NCI-H524 treated with DMSO at 0.1 percent for 48 hours (cell line): ENCODE measurements at places on chromosomes 2 and 18.
A peak's percentile ranks its signal among the peaks of the same experiment; 100 is the strongest.

- DNase-seq, result no peak
Measured at GRCh38 chr2:25316101-25316500, 25.6 kb downstream of the DNMT3A start.

DNA sequence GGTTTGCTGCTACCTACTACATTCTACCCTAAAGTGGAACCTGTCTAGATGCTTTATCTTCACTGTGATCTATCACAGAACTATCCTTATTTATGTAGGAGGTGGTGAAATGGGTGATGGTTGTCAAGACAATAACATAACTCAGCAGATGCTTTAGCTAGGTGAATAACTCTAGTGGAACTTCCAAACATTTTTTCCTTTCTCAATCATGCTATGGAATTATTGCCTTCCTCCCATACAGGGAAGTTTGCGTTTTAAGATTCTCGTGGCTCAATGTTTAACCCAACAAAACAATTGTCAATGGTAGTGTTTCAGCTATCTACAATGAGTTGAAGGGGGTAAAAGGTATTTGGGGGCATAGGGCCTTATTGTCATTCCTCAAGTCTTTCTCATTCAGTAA lies 82.6 kb upstream of the GLI2 start:
- DNase-seq, result no peak

- DNase-seq, result no peak
Measured at GRCh38 chr2:85734015-85734414, 19.8 kb upstream of the ATOH8 start.

GRCh38 chr2:3604207-3604877 lies 9.4 kb downstream of the COLEC11 start:
- DNase-seq, result no peak

- no peak for DNase-seq
Measured at GRCh38 chr2:9948721-9949120, 2.8 kb upstream of the GRHL1 start.

- no peak for DNase-seq
Measured at GRCh38 chr2:159200498-159200897, 86.0 kb downstream of the WDSUB1 start.

DNA sequence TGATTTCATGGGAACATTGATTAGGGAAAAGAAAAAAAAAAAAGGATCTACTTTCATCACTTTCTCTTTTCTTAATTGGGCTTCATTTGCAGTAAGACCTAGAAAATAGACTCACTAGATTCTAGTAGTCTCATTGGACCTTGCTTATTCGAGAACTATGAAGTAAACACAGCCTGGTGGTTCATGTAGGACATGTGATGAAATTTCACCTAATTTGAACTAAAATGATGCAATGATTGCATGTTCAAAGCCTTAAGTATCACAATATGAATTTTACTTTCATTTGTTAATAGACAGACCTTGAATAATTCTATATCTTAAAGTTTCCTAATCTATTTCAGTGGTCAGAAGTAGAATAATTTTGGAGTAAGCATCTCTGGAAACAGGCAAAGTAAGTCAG lies 688.9 kb upstream of the NRXN1 start:
- no peak for DNase-seq

GRCh38 chr2:31038385-31038784 lies 99.9 kb downstream of the GALNT14 start:
- DNase-seq, result no peak

- no peak for DNase-seq
Measured at GRCh38 chr2:52895726-52896340, 871.8 kb upstream of the CHAC2 start.

DNA sequence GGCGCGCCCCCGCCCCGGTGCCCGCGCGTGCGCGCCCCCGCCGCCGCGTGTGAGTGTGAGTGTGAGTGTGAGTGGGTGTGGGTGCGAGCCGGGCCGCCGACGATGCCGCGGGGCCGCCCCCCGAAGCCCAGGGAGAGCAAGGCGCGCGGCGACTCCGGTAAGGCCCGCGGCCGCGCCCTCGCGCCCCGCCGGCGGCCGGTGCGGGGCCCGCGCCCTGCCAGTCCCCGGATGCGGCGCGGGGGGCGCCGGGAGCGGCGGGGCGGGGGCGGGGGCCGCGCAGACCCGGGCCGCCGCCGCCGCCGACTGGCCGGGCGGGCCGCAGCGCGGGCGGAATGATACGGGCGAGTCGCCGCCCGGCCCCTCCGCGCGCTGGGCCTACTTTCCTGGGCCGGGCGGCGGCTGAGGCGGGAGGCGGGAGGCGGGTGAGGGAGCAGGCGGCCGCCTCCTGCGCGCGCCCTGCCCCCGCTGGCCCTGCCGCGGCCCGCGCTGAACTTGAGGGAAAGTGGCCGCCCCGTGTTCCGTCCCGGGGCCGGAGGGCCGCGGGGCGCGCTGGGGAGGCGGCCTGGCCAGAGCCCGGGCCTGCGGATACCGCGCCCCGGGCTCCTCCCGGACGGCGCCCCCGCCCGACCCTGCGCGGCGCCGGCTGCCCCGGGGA lies at the start of gene ZNF236:
Gene ZNF236, plus strand, starts transcription at position 52 of the 655 bp plus-strand sequence. Its CDS starts 51 bp downstream, at position 103.
- DNase-seq, result no peak

DNA sequence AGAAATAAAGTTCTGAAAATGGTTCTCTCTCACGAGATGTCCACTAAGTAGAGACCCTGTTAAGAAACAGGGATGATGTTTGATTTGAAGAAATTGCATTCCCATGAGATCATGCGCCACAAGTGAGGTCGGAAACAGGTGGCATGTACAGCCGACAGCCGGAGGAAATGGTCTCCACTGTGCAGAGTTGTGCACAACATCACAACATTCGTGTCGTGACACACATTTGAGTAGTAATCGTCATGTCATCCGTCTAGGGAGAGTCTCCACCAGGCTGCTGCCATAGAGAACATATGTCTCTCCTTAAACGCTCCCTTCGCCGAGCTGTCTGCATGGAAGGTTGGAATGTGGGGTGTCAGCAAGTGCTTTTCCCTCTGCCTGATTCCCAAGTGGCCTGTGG lies 84.7 kb downstream of the ASAP2 start:
- DNase-seq, result no peak

- no peak for DNase-seq
Measured at GRCh38 chr2:155815275-155815674, 517.2 kb downstream of the NR4A2 start.

- DNase-seq, result no peak
Measured at GRCh38 chr18:532018-532417, 31.5 kb upstream of the COLEC12 start.

DNA sequence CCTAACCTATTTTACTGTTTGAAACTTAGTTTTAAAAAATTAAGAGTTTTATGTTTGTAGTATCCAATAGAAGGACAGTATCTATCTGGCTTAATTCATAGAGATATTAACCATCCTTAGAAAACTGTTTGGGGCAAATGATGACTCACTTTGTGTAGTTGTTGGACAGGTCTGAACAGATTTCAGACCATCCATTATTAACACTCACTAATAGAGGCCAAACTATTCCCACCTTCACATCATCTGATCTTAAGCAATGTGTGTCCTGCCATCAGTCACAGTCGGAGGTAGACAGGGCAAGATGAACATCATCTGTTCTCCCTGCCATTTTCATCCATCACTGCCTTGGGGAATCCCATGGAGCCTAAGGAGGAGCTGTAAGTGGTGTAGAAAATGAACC lies 164.6 kb upstream of the DCC start:
- DNase-seq, result no peak

GRCh38 chr2:241312082-241312481 lies 3.4 kb downstream of the HDLBP start:
- DNase-seq, result no peak

DNA sequence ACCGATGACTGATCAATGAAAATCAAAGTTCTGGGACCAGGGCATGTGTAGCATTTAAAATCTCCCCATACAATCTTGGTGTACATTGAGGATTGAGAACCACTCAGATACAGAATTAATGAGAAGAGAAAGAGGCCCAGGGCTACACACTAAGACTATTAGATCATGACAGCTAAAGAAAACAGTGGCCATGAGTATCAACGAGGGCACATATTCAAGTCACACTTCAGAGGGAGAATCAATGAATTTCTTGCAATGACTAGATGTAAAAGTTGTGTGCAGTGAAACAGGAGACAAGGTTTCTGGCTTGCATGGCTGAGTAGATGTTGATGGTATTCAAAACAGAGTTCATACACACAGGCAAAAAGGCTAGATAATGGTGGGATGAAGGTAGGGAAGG lies 29.1 kb downstream of the METTL8 start:
- no peak for DNase-seq

GRCh38 chr2:5467178-5467905 lies 224.8 kb upstream of the SOX11 start:
- no peak for DNase-seq

- DNase-seq, result peak; percentile 23
Measured at GRCh38 chr2:52976143-52976949, 791.3 kb upstream of the CHAC2 start.

- DNase-seq, result no peak
Measured at GRCh38 chr2:81304154-81304830, 999.7 kb upstream of the LRRTM1 start.

GRCh38 chr18:27995770-27996502 lies 181.0 kb downstream of the CDH2 start:
- DNase-seq, result no peak

GRCh38 chr2:22756276-22757043 lies 628.5 kb upstream of the KLHL29 start:
- peak; percentile 66 for DNase-seq

GRCh38 chr2:12177455-12178288 lies 431.2 kb downstream of the LPIN1 start:
- no peak for DNase-seq

GRCh38 chr2:211877061-211877460 lies 661.5 kb downstream of the ERBB4 start:
- DNase-seq, result no peak

DNA sequence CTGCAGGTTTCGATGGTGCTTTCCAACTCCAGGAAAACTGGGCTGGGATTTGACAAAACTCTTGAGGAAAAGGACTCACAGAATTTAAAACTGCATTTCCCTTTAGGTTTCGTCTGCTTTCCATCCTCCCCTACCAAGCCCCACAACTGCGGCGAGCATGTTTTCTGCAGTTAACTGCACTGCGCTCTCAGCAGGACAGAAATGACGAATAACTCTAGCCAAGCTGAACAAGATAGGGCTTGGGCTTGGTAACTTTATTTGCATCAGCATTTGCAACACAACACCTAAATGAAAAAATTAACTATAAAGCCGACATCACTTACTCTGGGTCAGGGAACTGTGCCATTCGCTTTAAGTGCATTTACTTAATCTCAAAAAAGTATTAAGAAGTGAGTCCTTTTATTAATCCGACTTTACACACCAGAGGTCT lies 669 bp upstream of the PIKFYVE start:
- DNase-seq, result no peak

DNA sequence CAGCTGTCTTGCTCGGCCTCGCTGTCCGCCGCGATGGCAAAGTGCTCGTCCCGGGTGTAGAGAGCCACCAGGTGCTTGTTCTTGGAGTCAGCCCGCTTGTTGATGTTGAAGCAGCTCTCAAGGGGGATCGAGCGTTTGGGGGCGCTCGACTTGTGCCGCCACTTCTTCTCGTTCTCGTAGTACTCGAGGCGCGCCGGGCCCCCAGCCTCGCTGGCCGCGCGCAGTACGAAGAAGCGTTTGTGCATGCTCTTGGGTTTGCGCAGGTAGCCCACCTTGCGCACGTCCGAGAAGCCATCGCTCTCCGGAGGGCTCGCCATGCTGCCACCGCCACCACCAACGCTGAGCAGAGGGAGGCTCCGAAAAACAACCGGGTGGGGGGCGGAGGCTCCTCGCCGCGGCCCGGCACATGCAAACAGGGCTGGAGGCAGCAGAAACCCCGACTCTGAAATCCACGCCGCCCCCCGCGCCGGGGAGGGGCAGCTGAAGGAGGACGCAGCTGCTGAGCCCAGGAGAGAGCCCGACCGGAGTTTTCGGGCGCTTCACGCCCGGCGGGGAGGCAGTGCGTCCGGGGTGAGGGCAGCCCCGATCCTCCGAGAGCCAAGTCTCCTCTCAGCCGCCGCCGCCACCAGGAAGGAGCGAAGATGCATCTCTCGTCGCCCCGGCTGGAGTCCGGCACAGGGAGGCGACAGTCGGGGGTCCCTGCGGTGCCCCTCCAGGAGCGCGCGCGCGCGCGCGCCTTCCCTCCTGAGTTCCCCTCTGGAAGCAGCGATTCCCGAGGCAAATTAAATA lies 1.0 kb downstream of the IRS1 start:
- peak; percentile 67 for DNase-seq

DNA sequence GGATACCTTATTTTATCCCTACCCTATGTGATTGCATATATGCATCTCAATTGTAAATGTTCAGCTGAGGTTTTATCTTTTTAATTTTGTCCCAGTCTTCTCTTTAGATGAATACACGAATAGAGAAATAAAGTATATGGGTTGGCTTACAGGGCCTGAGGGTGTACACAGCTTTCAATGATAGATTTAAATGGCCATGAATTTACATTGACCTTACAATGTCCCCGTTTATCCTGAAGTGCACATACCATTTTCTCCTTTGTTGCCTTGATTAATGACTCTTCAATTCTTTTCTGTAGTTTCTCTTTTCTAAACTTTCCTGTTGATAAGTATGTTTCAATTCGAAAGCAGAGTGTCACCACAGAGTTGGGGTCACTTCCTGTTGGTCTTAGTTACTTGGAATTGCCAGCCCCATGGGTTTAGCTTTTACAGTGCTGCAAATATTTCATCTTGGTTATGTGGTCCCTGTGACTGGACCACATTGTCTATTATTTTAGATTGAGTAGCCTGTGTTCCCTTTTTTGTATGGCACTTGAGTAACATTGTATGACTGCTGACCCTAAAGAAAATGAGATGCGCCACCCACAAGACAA lies 1616.3 kb upstream of the ACVR2A start:
- DNase-seq, result no peak

DNA sequence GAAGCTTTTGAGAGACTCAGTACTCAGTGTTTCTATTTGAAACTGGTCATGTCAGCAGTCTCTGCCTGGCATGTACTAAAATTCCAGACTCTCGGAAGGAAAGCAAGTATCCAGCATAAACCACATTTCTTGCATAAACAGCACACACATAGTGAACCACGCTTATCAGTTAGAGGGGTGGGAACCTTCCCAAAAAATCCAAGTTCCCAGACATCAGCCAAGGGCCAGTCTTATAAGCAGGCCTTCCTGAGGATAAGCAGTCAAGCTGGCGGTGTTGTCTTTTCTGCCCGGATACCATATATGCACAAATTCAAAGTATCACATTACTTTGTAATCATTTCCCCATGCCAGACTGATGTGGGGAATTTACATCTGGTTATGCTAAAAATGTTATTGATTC lies 73.6 kb downstream of the ST6GAL2 start:
- no peak for DNase-seq

DNA sequence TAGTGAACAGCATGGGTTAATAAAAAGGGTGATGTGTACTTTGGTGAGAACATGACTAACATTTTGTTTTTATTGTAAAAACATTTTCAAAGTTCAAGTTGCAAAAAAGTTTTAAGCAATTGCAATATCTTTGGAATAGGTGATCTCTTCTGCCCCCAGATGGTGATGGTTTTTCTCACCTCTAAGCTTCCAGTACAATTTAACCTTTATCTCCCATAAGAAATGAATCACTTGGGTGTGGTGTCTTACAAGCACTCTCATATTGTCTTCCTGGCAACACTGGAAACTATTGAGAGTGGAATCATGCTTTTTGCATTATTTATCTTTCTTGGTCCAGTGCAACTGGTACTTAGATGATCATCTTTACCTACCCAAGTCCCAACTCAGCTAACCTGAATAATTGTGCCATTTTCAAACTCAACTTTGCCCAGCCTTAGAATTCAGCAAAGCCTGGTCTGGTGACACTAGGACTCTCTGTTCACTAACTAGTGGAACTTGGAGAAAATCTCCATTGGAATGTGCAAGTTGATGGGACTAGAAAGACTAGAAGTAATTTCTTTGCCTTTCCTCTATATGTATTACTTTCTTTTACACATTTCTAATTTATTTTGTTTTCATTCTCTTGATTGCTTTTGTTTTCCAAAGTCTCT lies 964.7 kb upstream of the ZEB2 start:
- no peak for DNase-seq
